ENCODE measurements at places on chromosomes 6 and 20. TPM values are rescaled to one million over a fixed set of nuclear protein-coding genes. Genes with fewer than 3 reads are reported as not detected.
A peak's percentile ranks its signal among the peaks of the same experiment; 100 is the strongest.

Gene MCHR2
- total RNA-seq: not detected

Gene TINAG
- not detected for total RNA-seq

Gene MYB
- total RNA-seq: 0.59 TPM

Gene CTSA
- total RNA-seq: 20.6 TPM

Gene HLA-DQA1
- total RNA-seq: 14.4 TPM

Gene LINC00237
- not detected for total RNA-seq

Gene RIPOR2
- total RNA-seq: 106 TPM

Gene RNF39
- not detected for total RNA-seq

Gene MUC22
- total RNA-seq: not detected

Gene ZC2HC1B
- not detected for total RNA-seq

Gene SLC17A3
- total RNA-seq: not detected

Gene PDE10A
- 73.5 TPM for total RNA-seq

DNA sequence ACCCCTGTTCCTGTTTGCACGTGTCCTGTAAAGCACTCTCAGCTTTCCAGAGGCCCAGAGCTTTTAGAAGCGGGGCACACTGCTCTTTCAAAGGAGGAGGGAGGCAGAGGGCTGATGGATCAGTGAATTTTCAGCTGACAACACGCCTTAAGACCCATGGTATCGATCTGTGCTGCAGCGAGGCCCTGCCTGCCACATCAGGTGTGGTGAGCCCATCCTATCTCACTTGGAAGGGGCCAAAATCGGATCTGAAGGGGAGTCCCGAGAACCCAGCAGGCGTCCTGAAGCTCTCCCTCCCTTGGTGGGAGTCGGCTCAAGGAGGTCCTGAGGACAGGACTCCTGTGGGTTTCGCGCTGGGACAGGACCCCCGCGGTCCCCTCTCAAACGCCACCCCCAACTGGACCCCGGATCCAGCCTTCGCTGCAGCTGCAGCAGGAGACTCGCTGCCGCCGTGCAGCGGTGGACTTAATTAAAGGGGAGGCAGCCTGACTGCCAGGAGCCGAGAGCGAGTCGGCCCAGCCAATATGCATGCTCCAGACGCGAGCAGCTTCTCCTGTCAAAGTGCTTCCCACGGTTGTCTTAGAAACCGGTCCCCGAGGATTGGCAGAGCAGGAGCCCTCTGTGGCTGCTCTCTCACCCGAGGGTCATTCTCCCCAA is 580.0 kb upstream of the ZNF337 start:
- H3K27me3 ChIP-seq: no peaks in the 10 kb centered on the region
- DNase-seq: no peak
- no peak overlapping the region for H3K4me3 ChIP-seq
- H3K27ac ChIP-seq: no peak overlapping the region

- no peak for DNase-seq
- no peak overlapping the region for H3K27ac ChIP-seq
- no peaks in the 10 kb centered on the region for H3K36me3 ChIP-seq
Measured at GRCh38 chr6:15950962-15951569, 177.8 kb upstream of the MYLIP start.

- H3K27ac ChIP-seq: no peak overlapping the region
- H3K4me1 ChIP-seq: no peaks in the 10 kb centered on the region
- H3K27me3 ChIP-seq: no peaks in the 10 kb centered on the region
- DNase-seq: no peak
Measured at GRCh38 chr6:3380344-3381232, 76.3 kb downstream of the SLC22A23 start.

DNA sequence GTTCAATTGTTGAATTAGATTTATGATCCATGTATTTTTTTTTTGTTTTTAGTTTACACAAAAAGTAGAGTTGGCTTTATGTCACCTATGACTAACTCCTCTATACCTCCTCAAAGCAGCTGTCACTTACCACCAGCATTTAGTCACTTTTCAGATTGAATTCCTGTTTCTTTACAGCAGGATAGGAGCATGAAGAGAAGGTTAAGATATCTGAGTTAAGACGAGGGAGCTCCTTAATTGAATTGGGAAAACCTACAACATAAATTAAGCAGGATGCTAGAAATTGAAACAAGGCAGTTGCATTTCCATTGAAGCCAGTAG is 237.2 kb downstream of the FARS2 start:
- no peak for DNase-seq
- no peaks in the 10 kb centered on the region for H3K36me3 ChIP-seq
- H3K4me3 ChIP-seq: no peak overlapping the region
- no peak overlapping the region for H3K27ac ChIP-seq
- H3K27me3 ChIP-seq: no peaks in the 10 kb centered on the region
- H3K4me1 ChIP-seq: no peaks in the 10 kb centered on the region

GRCh38 chr6:79250107-79250514 is 15.6 kb upstream of the HMGN3 start:
- no peak overlapping the region for H3K27ac ChIP-seq
- H3K4me3 ChIP-seq: no peak overlapping the region
- no peaks in the 10 kb centered on the region for H3K4me1 ChIP-seq
- H3K27me3 ChIP-seq: no peaks in the 10 kb centered on the region

GRCh38 chr6:109073344-109074132 is 21.1 kb downstream of the SESN1 start:
- no peaks in the 10 kb centered on the region for H3K4me1 ChIP-seq
- peak; percentile 24 for DNase-seq
- no peak overlapping the region for H3K4me3 ChIP-seq
- no peaks in the 10 kb centered on the region for H3K36me3 ChIP-seq
- no peaks in the 10 kb centered on the region for H3K27me3 ChIP-seq

DNA sequence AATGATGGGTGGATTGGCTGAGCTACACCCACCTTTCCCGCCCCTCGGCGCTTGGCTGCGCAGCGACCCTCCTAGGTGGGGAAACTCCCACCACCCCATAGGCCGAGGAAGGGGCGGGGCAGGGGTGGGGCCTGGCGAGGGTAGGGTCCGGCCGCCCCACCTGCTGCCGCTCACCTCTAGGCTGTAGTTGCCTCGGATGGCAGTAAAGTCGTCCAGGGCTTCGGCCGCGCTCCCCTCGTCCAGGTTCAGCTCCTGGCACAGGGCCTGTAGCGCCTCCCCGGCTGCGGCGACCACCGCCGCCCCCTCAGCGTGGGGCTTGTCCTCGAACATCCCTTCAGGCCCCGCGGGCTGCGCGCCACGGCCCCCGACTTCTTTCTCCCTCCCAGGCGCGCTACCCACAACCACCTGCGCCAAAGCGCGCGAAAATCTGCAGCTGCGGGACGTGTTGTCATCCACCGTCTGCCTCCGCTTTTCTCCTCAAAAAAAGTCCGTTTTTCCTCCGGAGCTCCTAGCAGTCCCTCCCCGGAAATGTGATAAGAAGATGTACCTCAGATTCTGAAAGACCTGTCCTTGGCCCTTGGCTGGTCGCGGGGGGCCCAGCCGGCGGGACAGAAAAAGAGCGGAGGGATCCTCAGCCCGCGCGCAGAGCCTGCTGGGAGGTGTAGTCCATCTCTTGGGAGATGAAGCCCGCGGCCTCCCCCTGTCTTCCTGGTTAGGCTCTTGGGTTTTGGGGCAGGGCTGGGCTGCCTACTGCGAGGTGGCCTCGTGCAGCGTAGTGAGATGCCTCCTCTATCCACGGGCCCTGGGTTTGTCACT is at the start of gene RBL1:
Gene RBL1, minus strand, starts transcription at position 399 of the 816 bp plus-strand sequence. Its CDS starts 69 bp downstream, at position 330.
- H3K36me3 ChIP-seq: no peaks in the 10 kb centered on the region
- peak; percentile 80 for DNase-seq
- H3K4me1 ChIP-seq: no peaks in the 10 kb centered on the region
- H3K4me3 ChIP-seq: peak within 1 kb of the TSS; percentile 71
- peak within 1 kb of the TSS; percentile 77 for H3K27ac ChIP-seq
- H3K27me3 ChIP-seq: no peaks in the 10 kb centered on the region

GRCh38 chr6:35181308-35181932 is 32.3 kb upstream of the SCUBE3 start:
- no peak overlapping the region for H3K4me3 ChIP-seq
- DNase-seq: no peak
- H3K27ac ChIP-seq: no peak overlapping the region
- H3K36me3 ChIP-seq: no peaks in the 10 kb centered on the region
- H3K27me3 ChIP-seq: no peaks in the 10 kb centered on the region

- no peaks in the 10 kb centered on the region for H3K27me3 ChIP-seq
- no peaks in the 10 kb centered on the region for H3K36me3 ChIP-seq
- H3K27ac ChIP-seq: no peak overlapping the region
- no peaks in the 10 kb centered on the region for H3K4me1 ChIP-seq
- H3K4me3 ChIP-seq: no peak overlapping the region
- DNase-seq: no peak
Measured at GRCh38 chr6:102944475-102944874, 1551.0 kb downstream of the GRIK2 start.

GRCh38 chr6:43308101-43308989 is at the start of gene CRIP3:
Gene CRIP3 (minus strand): TSS chr6:43308826. CDS start chr6:43308792, 34 bp downstream.
- H3K4me1 ChIP-seq: no peaks in the 10 kb centered on the region
- no peaks in the 10 kb centered on the region for H3K27me3 ChIP-seq
- peak within 1 kb of the TSS; percentile 0 for H3K4me3 ChIP-seq
- DNase-seq: peak; percentile 35

DNA sequence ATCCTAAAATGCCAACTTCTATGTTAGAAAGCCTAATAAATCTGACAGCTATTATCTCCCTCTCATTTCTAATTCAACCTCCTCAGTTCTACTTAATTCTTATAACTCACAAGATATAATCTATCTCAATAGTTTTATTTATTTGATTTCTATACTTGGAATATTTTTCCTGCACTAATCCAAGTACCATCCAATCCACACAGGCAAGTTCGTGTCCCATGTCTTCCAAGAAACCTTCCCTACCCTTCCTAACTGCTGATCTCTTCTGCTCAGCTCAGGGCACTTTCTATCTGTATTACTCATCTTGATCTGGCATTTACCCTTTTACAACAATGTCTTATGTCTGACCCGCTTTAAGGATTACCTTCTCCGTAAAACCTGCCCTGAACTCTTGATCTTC is 18.2 kb downstream of the NCOA5 start:
- no peaks in the 10 kb centered on the region for H3K27me3 ChIP-seq
- no peak overlapping the region for H3K27ac ChIP-seq
- no peak overlapping the region for H3K4me3 ChIP-seq
- H3K36me3 ChIP-seq: no peaks in the 10 kb centered on the region
- no peak for DNase-seq

GRCh38 chr6:105191351-105191750 is 11.5 kb upstream of the POPDC3 start:
- no peaks in the 10 kb centered on the region for H3K27me3 ChIP-seq
- H3K4me3 ChIP-seq: no peak overlapping the region
- no peak for DNase-seq
- no peaks in the 10 kb centered on the region for H3K36me3 ChIP-seq

DNA sequence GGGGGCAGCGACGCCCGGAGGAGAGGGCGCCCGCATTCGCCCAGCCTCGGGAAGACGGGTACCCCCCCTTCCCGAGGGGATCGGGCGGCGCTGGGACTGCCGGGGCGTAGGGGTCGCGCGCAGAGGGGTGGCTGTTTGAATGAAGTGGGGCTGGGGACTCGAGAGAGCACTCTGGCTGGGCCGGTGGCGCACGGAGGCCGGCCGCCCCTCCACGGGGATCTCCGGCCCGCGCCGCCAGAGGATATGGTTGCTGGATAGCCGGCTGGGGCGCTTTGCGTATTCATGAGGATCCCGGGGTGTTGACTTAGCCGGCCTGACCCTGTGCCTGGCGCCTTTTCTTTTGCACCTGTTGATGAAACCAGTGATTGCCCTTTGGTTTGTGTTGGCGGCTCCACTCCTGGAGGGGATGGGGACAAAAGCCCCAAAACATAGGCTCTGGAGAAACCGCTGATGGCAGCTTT is 469 bp downstream of the SYNJ2 start:
- peak overlapping the region; percentile 89 for H3K27ac ChIP-seq
- H3K4me1 ChIP-seq: no peaks in the 10 kb centered on the region
- no peaks in the 10 kb centered on the region for H3K27me3 ChIP-seq
- H3K4me3 ChIP-seq: peak overlapping the region; percentile 80

DNA sequence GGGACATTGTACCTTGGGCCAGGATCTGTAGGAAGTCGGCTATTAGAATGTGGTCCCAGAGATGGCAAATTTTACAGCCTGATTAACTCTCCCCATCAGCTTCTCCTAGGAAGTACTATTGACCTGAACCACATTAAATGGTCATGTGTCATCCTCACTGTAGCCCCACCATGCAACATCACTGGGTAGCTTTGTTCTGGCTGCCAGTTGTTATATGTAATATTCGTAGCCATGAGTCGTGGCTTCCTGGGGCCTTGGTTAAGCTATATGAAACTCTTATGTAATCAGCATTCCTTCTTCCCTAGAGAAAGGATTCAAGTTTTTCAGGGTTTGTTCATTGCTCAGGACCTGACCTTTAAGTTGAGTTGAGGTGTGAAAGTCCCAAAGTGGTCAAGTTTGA is 125.7 kb downstream of the ANKS1A start:
- H3K27me3 ChIP-seq: no peaks in the 10 kb centered on the region
- no peak overlapping the region for H3K27ac ChIP-seq
- no peaks in the 10 kb centered on the region for H3K36me3 ChIP-seq
- no peak for DNase-seq
- no peak overlapping the region for H3K4me3 ChIP-seq

DNA sequence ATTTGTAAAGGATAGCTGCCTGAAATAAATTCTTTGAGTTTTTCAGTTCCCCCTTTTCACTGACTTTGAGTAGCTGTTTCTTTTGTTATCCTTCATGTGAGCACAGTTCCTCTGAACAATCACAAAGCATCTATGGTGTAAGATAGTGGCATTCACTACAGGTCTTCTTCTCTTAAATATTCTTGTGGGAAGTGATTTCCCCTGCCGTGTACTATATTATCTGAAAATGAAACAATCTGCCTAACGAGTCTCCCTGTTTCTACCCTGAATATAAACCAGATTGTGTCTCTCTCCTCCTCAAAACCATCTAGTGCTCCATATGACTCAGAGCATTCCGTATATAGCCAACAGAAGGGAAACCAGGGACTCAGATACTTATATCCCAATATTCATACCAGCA is 380.1 kb upstream of the SOX4 start:
- no peaks in the 10 kb centered on the region for H3K36me3 ChIP-seq
- H3K4me1 ChIP-seq: no peaks in the 10 kb centered on the region

GRCh38 chr20:57991211-57991881 is 237.1 kb downstream of the ANKRD60 start:
- no peaks in the 10 kb centered on the region for H3K4me1 ChIP-seq
- H3K27ac ChIP-seq: no peak overlapping the region
- H3K4me3 ChIP-seq: no peak overlapping the region

GRCh38 chr6:11067348-11067747 is 23.2 kb upstream of the ELOVL2 start:
- H3K36me3 ChIP-seq: no peaks in the 10 kb centered on the region
- H3K4me3 ChIP-seq: no peak overlapping the region
- no peak overlapping the region for H3K27ac ChIP-seq

DNA sequence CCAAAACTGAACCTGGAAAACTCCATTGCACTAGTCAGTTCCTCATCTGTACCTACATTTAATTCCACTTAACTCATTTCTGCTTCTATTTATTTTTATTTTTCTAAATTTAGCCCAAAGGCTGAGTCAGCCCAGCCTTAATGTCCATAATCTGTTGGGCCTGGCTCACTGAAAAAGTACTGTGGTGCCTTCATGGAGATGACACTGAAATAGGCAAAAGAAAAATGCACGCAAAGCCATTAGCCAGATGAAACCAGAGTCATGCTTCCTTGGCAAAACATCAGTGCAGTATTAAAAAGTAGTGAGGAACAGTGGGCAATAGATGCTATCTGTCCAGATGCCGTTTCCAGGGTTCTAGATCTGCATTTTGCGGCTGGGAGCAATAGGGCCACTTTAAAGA is 14.7 kb upstream of the PLCB4 start:
- H3K4me1 ChIP-seq: no peaks in the 10 kb centered on the region
- H3K36me3 ChIP-seq: no peaks in the 10 kb centered on the region
- no peaks in the 10 kb centered on the region for H3K27me3 ChIP-seq
- no peak overlapping the region for H3K4me3 ChIP-seq
- no peak overlapping the region for H3K27ac ChIP-seq
